ENCODE measurements at places on chromosomes 12 and 14.
A peak's percentile ranks its signal among the peaks of the same experiment; 100 is the strongest.

DNA sequence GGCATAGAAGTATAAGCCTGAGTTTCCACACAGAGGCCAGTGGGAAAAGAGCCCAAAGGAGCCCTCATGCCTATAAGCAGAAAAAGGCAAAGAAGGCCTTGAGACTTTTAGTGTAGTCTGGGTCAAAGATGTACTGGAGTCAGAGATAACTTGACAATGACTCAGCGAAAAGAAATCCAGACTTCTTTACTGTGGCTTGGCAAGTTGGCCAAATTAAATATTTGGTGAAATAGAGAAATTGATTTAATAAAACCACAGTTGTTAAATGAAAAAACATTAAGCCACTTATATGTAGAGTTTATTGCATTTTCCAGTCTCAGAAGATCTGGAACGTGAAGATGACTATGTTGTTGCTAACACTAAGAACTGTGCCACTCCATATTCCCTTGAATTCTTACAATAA, 105.1 kb downstream of the TMTC3 start:
- H3K27me3 ChIP-seq = no peaks in the 10 kb centered on the region
- H3K4me1 ChIP-seq = no peaks in the 10 kb centered on the region
- no peak overlapping the region for H3K27ac ChIP-seq
- H3K36me3 ChIP-seq = no peaks in the 10 kb centered on the region

DNA sequence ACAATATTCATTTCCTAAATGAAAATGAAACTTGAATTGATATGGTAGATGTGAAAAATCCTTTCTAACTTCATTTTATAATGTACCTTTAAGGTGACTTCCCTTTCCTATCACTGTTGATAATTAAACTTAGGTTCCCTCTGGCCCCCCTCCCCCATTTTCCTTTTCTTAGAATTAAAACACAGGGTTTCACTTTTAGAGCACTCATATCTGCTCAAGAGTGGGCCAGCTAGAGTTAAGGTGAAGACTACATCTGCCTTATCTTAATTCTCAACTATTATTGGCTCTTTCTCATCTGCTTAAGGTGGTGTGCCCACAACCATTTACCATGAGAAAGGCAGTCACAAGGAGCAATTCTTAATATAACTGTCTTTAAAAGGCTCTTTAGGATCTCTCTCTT, 49.7 kb downstream of the LIN52 start:
- no peak for ATAC-seq
- peaks cover 14% of the 10 kb centered on the region for H3K4me1 ChIP-seq
- no peak overlapping the region for H3K27ac ChIP-seq

GRCh38 chr14:22226381-22226780, 362.6 kb downstream of the DAD1 start:
- peak overlapping the region; percentile 28 for H3K27ac ChIP-seq
- H3K4me1 ChIP-seq = peaks cover 31% of the 10 kb centered on the region
- peaks cover 7% of the 10 kb centered on the region for H3K27me3 ChIP-seq
- H3K4me3 ChIP-seq = peak overlapping the region; percentile 21

DNA sequence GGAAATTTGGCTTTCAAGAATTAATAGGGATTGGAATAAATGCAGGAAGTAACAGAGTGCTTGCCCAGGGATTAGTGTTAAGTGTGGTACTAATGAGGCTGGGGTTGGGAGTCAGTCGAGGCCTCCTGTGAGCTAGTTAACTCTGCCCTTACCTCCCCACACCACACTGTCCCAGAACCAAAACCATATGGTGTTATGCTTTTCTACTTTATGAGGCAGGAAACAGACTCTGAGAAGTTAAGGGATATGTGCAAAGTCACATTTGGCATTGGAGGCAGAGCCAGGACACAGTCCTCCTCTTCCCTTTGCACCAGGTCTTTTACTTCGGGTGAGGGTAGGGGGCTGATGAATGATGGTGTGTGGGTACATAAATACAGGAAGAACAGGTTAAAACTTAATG, 41.9 kb downstream of the PELI2 start:
- H3K27ac ChIP-seq = no peak overlapping the region
- peaks cover 27% of the 10 kb centered on the region for H3K36me3 ChIP-seq
- no peak for ATAC-seq
- H3K4me3 ChIP-seq = no peak overlapping the region
- peaks cover 7% of the 10 kb centered on the region for H3K4me1 ChIP-seq

- no peak overlapping the region for H3K27ac ChIP-seq
- ATAC-seq = no peak
- H3K36me3 ChIP-seq = no peaks in the 10 kb centered on the region
- no peaks in the 10 kb centered on the region for H3K4me1 ChIP-seq
- H3K4me3 ChIP-seq = no peak overlapping the region
Measured at GRCh38 chr12:10102322-10102721, 3.5 kb upstream of the CLEC1A start.
